ENCODE measurements at places on chromosomes 6 and 20. TPM values are rescaled to one million over a fixed set of nuclear protein-coding genes. Genes with fewer than 3 reads are reported as not detected.

Gene DOK5
- 9.8 TPM for total RNA-seq

DNA sequence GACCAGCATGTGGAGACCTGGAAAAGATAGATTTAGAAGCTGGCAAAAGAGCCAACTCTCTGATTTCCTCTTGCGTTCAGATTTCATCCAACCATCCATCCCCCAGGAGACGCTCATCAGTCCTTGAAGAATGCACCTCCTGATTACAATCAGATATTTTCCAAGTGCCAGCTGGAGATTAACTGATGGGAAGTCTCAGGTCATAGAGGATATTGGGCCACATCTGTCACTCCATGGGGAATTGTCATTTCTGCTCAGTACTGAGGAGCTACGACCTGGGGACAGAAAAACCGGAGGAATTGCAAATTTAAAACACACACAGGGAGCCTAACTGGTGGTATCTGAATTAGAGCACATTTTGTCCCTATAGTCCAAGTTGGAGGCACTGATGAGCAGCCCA is 496.2 kb upstream of the SULF2 start:
- no peak for DNase-seq

Gene KAT14
- total RNA-seq, result 23.3 TPM

Gene POLR1C
- total RNA-seq, result 35.2 TPM

Gene ERGIC3
- 124 TPM for total RNA-seq

Gene EPHA7
- total RNA-seq, result 0.77 TPM

- no peak for DNase-seq
Observed at GRCh38 chr6:170255426-170256125, 35.3 kb downstream of the DLL1 start.

Gene GRM4
- 0.35 TPM for total RNA-seq

GRCh38 chr6:146884728-146885127 is 286.0 kb downstream of the ADGB start:
- DNase-seq, result no peak

- DNase-seq, result no peak
Observed at GRCh38 chr20:22944062-22944461, 91.0 kb upstream of the SSTR4 start.

Data from uterus (tissue), 4 donors.